ENCODE measurements at places on chromosomes 16 and 17. TPM values are rescaled to one million over a fixed set of nuclear protein-coding genes. Genes with fewer than 3 reads are reported as not detected.

- DNase-seq = peak; percentile 69
These were observed 63.6 kb downstream of the SMG6 start for GRCh38 chr17:2239882-2240430.

The NFAT5 gene
- 23.6 TPM for total RNA-seq

The MYH1 gene
- total RNA-seq = 1.8 TPM

The C17orf113 gene
- 0.51 TPM for total RNA-seq

DNA sequence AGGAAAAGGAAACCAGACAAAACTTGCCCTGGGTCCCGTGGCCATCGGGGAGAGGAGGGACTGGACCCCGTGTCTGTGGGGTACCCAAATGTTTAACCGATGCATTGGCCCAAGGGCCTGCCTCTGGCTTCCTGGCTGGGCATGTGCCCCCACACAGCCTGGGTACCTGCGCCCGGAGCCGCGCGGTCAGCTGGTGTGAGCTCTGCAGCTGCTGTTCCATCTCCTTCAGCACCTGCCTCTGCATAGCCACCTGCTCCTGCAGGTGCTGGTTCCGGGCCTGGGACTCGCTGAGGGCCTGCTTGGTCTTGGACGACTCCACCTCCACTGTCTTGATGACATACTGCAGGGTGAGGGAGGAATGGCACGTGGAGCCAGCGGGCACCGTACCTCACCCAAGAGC lies 31.9 kb downstream of the KIFC3 start:
- DNase-seq = no peak

DNA sequence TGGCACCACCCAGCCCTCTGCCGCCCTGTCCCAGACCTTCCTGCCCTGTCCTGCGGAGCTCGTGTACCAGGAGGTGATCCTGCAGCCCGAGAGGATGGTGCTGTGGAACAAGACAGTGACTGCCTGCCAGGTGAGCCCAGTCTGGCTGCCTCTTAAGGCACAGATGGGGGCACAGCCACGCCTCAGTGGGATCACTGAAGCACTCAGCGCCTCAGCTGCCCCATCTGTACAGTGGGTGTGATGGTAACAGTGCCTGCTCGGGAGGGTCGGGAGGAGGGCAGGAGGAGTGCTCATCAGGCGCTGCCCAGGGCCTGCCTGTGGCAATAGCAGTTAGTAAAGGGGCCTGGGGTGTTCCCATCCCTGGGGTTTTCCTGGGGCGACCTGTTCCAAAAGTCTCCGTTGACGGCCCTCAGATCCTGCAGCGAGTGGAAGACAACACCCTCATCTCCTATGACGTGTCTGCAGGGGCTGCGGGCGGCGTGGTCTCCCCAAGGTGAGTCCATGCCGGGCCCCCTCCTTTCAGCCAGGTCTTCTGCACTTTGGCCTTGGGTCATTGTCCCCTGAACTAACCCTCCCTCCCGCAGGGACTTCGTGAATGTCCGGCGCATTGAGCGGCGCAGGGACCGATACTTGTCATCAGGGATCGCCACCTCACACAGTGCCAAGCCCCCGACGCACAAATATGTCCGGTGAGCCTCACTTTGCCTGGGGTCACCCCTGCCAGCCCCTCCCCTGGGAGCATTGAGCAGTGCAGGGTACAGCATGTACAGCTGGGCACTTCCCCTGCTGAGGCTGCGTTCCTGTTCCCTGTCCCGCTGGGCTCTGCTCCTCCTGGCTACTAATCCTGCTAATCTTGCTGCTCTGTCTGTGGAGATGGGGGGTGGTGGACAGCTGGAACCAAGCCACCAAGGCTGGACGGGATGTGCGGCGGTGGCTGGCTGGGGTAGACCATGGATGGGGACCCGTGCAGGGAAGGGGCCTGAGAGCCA lies 4.5 kb upstream of the TCAP start:
- DNase-seq = no peak

DNA sequence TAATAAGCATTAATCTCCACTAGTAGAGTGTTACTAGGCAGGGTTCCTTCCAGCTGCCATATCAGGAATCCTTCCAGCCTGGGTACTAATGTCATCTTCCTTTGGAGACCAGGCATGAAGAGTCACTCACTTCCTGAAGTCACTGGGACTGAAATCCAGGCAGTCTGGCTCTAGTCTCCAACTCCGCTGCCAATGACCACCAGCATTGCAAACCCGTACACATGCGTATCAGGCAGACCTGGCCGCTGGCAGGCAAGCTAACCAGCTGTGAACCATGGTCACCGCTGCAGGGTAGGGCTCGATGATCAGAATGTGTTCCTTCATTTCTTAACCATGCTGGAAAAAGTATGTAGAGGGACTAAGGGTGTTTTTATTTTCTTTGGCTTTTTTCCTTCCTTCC lies 255.5 kb downstream of the CDH13 start:
- no peak for DNase-seq

GRCh38 chr17:72588961-72589360 lies 468.1 kb downstream of the SOX9 start:
- DNase-seq = peak; percentile 56

GRCh38 chr17:65677932-65678331 lies 116.5 kb upstream of the AXIN2 start:
- DNase-seq = peak; percentile 52

The OR4D1 gene
- not detected for total RNA-seq

Measured in myocyte (in vitro differentiated cells).